ENCODE measurements at places on chromosomes 12 and 14.

- no peak for DNase-seq
These were observed 40.5 kb downstream of the PSMA6 start for GRCh38 chr14:35332517-35333263.

DNA sequence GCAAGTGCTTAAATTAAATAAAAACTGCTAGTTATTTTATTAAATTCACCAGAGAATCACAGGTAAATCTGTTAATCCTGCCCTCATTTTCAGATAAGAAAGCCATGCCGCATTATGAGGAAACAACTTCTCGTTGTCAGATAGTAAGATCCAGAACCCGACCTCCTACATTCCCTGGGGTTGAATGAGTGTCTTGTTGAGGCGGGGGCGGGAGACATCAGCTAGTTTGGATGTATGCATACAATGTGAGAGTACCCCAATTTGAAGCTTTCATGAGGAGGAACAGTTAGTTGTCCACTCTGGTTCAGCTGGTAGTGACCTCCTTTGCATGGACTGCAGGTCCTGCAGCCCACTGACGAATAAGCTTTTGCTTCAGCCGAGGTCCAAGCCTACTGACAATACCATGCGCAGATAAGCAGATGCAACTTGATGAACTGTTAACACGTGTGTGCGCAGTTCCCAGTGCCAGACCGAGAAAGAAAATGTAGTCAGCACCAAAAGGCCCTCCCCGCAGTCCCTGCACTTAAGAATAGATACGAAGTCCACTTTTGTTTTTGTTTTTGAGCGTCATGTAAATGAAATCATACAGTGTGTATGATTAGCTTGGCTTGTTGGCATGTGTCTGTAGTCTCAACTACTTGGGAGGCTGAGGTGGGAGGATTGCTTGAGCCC is 34.9 kb downstream of the EVL start:
- DNase-seq: no peak

DNA sequence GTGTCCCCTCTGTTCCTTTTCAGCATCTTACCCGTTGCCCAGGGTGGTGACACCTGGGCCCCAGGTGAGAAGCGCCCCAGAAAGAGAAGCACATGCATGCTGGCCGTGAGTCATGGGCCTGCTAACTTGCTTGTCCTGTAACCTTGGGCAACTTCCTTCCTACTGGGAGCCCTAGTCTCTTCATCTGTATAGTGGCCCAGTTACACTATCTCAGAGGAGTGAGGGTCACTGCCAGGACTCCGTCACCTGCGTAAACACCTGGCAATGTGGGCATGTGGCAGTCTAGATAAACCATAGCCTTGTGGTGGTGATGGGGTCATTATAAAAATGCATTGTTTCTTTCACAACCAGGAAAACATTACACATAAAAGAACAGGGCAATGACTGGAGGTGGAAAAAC is 125.2 kb downstream of the SLC25A47 start:
- DNase-seq: no peak

- no peak for DNase-seq
These were observed 441.6 kb downstream of the CCDC91 start for GRCh38 chr12:28631831-28632230.

DNA sequence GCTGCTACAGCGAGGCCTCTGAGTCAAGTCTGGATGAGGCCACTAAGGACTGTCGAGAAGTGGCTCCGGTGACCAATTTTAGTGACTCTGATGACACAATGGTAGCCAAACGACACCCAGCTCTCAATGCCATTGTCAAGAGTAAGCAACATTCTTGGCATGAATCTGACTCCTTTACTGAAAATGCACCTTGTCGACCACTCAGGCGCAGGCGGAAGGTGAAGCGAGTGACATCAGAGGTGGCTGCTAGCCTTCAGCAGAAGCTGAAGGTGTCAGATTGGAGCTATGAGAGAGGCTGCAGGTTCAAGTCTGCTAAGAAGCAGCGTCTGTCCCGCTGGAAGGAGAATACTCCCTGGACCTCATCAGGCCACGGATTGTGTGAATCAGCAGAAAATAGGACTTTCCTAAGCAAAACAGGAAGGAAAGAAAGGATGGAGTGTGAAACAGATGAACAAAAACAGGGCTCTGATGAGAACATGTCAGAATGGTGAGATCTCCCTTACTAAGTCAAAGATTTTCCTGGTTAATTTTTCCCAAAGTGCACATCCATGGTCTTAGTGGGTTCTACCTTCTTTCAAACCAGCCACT is 2.9 kb downstream of the GPATCH2L start:
- DNase-seq: no peak

GRCh38 chr12:56288705-56289387 is 11.3 kb downstream of the CS start:
- DNase-seq: no peak

- DNase-seq: no peak
These were observed 684.9 kb upstream of the TMEM132C start for GRCh38 chr12:127582074-127582473.

GRCh38 chr12:118714051-118714460 is 267.3 kb upstream of the SRRM4 start:
- DNase-seq: no peak

GRCh38 chr14:105641075-105641937 is 114.9 kb downstream of the TMEM121 start:
- no peak for DNase-seq

DNA sequence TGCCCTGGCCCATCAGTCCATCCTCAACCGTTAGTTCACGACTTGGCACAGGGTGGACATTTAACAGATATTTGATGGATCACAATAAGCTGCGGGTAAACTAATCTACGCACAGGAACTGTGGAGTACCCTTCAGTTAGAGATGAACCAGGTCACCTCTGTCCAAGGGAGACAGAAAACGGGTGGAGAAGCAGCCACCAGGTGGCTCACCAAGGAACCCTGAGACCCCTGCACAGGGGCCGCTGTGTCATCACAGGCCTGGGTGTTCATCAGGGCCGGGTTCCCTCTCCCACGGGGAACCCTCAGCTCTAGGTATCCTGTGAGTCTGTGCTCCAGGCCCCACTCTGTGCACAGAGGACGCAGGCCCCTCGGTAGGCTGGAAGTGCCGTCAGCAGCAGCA is 122.2 kb downstream of the PIWIL1 start:
- no peak for DNase-seq

- no peak for DNase-seq
These were observed 603 bp upstream of the LRR1 start for GRCh38 chr14:49598189-49598484.

- DNase-seq: no peak
These were observed 1.6 kb downstream of the MSI1 start for GRCh38 chr12:120367233-120367923.
